ENCODE measurements at places on chromosomes 6 and 20. TPM values are rescaled to one million over a fixed set of nuclear protein-coding genes. Genes with fewer than 3 reads are reported as not detected.

DNA sequence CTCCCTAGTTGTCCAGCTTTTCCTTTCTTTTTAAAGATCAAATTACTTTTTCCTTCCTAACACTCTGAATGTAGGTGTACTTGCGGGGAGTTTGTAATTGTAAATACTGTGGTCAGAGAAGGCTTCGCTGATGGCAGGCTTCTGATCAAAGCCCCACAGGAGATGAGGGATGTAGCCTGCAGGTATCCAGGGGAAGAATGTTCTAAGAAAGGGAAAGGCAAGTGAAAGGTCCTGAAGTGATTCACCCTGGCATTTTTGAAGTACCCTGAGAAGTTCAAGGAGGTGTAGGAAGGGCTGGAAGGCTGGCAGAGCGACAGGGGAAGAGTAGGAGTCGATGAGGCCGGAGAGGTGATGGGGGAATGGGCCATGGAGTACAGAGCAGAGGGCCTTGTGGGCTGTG is 38.2 kb upstream of the CCN6 start:
- DNase-seq, result no peak

- no peak for DNase-seq
Measured at GRCh38 chr6:121951123-121951522, 448.3 kb upstream of the HSF2 start.

BCAS1 gene
- total RNA-seq, result 0.68 TPM

OPN5 gene
- total RNA-seq, result not detected

GRCh38 chr6:111941686-111942330 is 68.6 kb upstream of the FYN start:
- no peak for DNase-seq

DNA sequence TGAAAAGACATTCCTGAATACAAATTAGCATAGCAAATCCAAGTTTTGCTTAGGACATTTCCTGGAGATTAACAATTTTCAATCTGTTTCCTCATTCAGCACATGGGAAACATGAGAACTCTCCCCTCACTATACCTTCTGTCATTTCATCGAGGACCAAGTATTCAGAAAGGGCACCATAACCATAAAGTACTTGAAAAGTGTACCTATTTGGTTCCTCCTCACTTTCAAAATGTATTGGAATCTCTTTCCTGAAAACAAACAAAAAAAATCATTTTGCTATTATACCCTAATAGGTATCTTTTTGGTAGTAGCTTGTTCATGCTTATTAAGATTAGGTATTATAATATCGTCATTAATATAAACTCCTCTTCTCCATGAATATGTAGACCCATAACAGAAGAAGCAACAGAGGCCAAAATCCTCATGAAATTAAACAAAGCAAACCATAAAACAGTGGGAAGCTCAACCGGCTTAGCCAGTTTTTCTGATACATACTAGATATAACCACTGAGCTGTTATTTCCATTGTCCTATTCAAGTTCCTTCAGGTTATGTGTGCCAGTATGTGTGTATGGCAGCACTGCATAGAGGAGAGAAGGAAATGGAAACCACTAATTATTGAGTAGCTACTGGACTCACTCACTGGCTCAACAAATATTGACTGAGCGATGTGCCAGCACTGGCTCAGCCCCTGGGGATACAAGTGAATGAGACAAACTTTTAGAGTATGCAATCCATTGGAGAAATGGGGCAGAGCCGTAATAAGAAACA is 274.0 kb downstream of the MAFB start:
- DNase-seq, result no peak

DNA sequence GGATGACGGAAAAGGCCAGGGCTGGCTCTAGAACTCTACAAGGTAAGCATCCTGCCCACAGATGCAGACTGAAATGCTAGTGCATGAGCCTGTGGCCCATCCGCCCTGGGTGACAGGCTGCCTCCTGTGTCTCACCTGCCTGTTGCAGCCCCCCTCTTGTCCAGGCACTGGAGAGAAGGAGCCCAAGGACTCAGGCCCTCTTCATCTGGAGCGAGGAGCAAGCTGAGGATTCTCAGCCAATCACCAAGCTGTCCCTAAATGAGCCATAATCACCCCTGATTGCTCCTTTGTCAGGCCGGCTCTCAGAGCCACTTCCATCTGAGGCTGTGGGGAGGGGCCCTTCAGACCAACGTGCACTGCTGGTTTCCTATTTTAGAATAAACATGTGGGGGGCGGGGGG is 10.0 kb upstream of the SLC32A1 start:
- DNase-seq, result no peak

GRCh38 chr6:131602781-131603312 is 25.2 kb downstream of the MED23 start:
- no peak for DNase-seq

- DNase-seq, result no peak
Measured at GRCh38 chr20:6473197-6473596, 294.3 kb upstream of the BMP2 start.

DNA sequence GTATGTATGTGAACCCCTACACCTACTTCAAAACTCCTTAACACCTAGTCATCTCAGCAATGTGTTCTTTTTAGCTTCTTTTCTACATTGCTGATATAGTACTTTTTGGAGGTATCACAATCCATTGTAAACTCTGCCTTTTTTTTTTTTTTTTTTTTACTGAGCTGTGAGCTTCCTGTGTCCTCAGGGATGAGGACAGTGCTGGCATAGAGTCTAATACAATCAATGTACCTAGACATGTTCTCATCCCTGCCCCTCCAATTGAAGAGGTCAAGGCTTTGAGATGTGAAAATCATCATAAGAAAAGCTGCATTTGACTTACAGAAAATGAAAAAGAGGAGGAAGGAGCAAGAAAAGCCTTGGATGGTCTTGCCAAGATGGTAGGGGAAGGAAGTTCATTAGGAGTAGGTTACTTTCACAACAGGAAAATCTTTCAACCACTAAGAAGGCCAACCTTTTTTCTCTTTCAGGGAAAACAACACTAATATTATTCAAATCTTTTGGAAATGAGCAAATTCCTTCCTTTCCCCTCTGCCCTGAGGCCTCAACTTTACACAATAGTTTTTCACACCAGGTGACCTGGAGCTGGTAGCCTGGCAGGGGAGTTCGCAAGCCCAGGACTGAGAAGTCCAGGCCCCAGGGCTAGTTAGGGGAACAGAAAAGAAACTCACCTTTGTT is 2.8 kb upstream of the JARID2 start:
- no peak for DNase-seq

PPIL1 gene
- total RNA-seq, result 5.2 TPM

GRCh38 chr6:46097366-46097765 is 32.4 kb upstream of the ENPP4 start:
- no peak for DNase-seq

SIRT5 gene
- 8.8 TPM for total RNA-seq

PCSK2 gene
- not detected for total RNA-seq

- DNase-seq, result no peak
Measured at GRCh38 chr6:21984135-21984534, 312.7 kb downstream of the PRL start.

GRCh38 chr20:33919653-33920052 is 74.1 kb upstream of the RALY start:
- DNase-seq, result no peak

- no peak for DNase-seq
Measured at GRCh38 chr6:19830171-19830570, 7.0 kb upstream of the ID4 start.

GRCh38 chr20:25020345-25020744 is 27.8 kb upstream of the APMAP start:
- no peak for DNase-seq

GRCh38 chr20:20637998-20638725 is 74.3 kb downstream of the RALGAPA2 start:
- DNase-seq, result no peak

DNA sequence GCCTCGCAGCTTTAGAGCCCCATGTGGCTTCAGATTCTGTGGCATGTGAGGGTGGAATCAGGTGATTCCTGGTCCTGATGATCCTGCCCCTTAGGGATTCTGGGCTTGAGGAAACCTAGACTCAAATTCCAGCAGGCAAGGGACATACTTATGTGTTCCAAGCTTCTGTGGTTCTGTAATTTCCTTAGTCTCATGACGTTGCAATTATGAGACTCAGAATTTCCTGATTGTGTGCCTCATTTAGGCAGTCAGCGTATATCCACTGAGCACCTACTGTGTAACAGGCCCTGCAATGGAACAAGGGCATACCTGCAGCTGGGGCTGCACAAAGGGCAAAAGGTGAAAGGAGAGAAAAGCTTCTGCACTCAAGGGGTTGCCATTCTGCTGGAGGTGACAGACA is 11.6 kb upstream of the BPIFB4 start:
- DNase-seq, result no peak

SLC17A2 gene
- not detected for total RNA-seq

SPDEF gene
- 0.25 TPM for total RNA-seq

- DNase-seq, result no peak
Measured at GRCh38 chr6:140921366-140922226, 1211.1 kb upstream of the GJE1 start.

DNA sequence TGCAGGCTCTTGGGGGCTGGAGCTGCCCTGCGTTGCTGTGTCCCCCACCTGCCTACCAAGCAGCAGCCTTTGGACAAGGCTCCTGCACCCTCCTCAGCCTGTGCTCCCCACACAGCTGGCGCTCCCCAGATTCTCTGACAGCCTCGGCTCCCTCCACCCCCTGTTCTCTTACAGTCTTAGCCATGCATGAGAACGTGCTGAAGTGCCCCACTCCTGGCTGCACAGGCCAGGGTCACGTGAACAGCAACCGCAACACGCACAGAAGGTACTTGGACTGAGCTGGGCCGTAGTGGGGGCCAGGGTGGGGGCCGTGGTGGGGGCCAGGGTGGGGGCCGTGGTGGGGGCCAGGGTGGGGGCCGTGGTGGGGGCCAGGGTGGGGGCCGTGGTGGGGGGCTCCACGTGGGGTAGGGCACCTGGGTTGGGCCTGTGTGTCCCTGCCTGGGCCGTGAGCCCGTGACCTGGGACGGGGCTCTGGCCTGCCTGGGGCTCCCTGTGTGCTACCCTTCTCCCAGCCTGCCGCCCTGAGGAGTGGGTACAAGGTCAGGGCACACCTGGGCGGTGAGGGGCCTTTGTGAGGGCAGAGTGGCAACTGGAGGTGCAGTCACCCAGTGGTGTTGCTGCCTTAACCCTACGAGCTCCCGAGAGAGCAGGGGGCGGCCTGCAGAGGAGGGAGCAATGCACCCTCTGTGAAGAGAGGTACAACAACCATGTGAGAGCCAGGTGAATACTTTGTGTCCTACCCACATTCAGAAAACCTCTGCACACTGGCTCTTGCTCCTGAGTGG is 43.5 kb upstream of the PCMTD2 start:
- no peak for DNase-seq

DDRGK1 gene
- total RNA-seq, result 52.6 TPM

DNA sequence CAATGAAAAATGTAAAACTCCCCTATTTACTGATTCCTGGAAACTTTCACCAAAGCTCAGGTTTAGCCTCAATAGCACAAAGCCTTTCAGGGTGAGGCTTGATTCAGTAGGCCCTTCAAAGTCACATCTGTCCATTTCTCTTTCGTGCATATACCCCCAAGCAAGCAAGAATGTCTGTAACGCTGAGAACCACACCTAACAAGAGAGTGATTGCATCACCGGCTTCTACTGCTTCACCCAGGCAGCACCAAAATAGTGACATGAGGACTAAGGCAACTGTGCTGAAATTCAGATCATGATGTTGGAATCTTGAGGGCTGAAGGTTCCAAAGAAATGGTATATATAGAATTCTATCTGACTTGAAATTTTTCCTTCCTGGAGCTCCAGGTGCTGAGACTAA is 26.1 kb downstream of the CGA start:
- DNase-seq, result no peak

- no peak for DNase-seq
Measured at GRCh38 chr6:111844376-111844775, 28.9 kb downstream of the FYN start.

GRCh38 chr6:5746759-5747130 is 260.0 kb downstream of the NRN1 start:
- DNase-seq, result no peak

- no peak for DNase-seq
Measured at GRCh38 chr6:160188773-160189172, 67.2 kb downstream of the SLC22A1 start.

DNA sequence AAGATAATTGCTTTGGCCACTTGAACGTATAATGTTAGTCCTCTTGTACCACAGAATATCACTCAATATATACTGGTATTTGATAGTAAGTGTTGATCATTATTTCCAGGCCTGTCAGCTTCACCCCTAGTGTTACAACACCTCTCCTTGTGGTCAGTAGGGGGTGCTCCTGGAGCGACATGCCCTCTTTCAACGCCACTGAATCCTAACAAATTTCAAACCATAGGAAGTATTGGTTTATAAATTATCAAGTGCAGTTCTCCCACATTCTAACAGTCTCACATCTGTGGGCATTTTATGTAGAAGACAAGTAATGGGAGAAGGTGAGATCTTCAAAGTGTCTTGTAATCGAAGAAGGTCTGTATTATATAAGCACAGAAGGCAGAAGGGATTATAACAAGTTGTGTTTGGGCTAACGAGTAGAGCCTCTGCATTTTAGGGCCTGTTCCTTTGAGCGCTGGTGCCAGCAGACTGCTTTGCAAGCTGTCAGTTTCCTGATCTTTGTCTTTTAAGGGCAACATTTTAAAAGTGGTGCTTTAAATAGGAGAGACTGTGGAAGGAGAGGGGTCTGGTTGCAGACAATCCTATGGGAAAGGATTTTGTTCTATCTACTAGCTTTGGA is 57.1 kb upstream of the CEP162 start:
- DNase-seq, result no peak

NMBR gene
- total RNA-seq, result not detected

- DNase-seq, result no peak
Measured at GRCh38 chr6:90294008-90294511, 2.6 kb downstream of the BACH2 start.

- DNase-seq, result no peak
Measured at GRCh38 chr6:17621003-17621402, 20.9 kb downstream of the FAM8A1 start.

DNA sequence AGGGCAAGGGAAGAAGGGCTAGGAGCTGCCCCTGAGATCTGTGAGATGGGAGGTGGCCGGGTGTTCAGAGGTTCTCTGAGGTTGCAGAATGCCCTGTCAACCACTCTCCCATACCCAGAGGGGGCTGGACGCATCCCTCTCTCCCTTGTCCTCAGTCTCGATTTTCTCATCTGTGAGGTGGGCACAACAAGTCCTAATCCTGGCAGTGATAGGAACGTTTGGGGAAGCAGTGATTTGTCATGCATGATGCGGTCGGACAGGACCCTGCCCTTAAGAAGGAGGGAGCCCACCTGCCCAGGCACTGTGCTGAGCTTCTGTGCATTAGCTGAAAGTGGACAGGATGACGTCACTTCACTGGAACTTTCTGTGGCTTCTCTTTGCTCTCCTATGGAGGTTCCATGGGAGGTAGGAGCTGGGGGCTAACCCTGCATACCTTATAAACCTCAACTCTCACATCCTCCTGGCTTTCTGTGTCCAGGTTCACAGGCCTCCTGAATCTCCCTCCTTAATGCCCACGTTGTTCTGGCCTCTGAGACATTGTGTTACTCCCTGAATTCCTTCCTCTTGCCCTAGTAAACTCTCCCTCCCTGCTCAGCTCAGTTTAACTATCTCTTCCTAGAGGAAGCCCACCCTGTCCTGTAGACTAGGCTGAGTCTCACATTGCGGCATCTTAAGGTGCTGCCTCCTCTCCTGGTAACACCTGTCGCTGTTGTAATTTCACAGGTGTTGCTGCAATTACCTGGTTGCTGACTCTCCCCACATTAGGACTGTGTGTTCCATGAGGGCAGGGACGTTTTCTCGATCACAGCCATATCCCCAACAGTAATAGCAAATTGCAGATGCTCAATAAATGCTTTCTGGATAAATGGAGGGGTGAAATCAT is 30.1 kb upstream of the CSNK2A1 start:
- no peak for DNase-seq

GRCh38 chr6:112172540-112172939 is 81.8 kb downstream of the LAMA4 start:
- DNase-seq, result no peak

PRKN gene
- 1.9 TPM for total RNA-seq
